ENCODE measurements at places on chromosomes 2 and 18. TPM values are rescaled to one million over a fixed set of nuclear protein-coding genes. Genes with fewer than 3 reads are reported as not detected.

Gene KIAA2012
- not detected for total RNA-seq

Gene TTC31
- total RNA-seq: 9.5 TPM

Gene DGUOK
- total RNA-seq: 30.1 TPM

Gene PUS10
- total RNA-seq: 7.5 TPM

Gene BCL11A
- total RNA-seq: 0.36 TPM

Gene CD8A
- not detected for total RNA-seq

Gene BMPR2
- total RNA-seq: 29.6 TPM

Gene KIDINS220
- 48.5 TPM for total RNA-seq

Gene ABCG5
- total RNA-seq: not detected

Gene SNTG2
- total RNA-seq: not detected

Gene SULT1C4
- 9.3 TPM for total RNA-seq

Gene STAT4
- 0.09 TPM for total RNA-seq

Gene ADGRF3
- total RNA-seq: under 0.01 TPM

Gene LAMA1
- total RNA-seq: 0.75 TPM

Gene IFIH1
- total RNA-seq: 4.9 TPM

Gene ASB18
- not detected for total RNA-seq

Gene HS1BP3
- total RNA-seq: 19.1 TPM

Gene C2orf66
- total RNA-seq: 0.09 TPM

Gene PTRHD1
- 36.7 TPM for total RNA-seq

Gene GNAL
- total RNA-seq: 0.47 TPM

Gene CD28
- under 0.01 TPM for total RNA-seq

Gene C2orf80
- not detected for total RNA-seq

Gene TMEM163
- 6.6 TPM for total RNA-seq

Data from endothelial cell of coronary artery (primary cell).